ENCODE measurements at places on chromosomes 12 and 14. TPM values are rescaled to one million over a fixed set of nuclear protein-coding genes. Genes with fewer than 3 reads are reported as not detected.

The OR4K15 gene
- total RNA-seq = not detected

The TBX5 gene
- total RNA-seq = 2.6 TPM

The SLC6A15 gene
- total RNA-seq = 86.0 TPM

The TUBA1B gene
- total RNA-seq = 2,784 TPM

The TAMALIN gene
- total RNA-seq = 4.8 TPM

The SPIC gene
- total RNA-seq = not detected

The FBXO33 gene
- 13.2 TPM for total RNA-seq

The PIANP gene
- total RNA-seq = not detected

The LPAR5 gene
- not detected for total RNA-seq

The UNC79 gene
- total RNA-seq = under 0.01 TPM

The DHH gene
- total RNA-seq = not detected

The JPH4 gene
- not detected for total RNA-seq

The MRPL42 gene
- 32.6 TPM for total RNA-seq

The MAP3K9 gene
- total RNA-seq = under 0.01 TPM

The MRPL52 gene
- 33.4 TPM for total RNA-seq

The MFAP5 gene
- 5.3 TPM for total RNA-seq

The TAPBPL gene
- 6.2 TPM for total RNA-seq

The PRPH gene
- not detected for total RNA-seq

The PTPRQ gene
- total RNA-seq = 2.2 TPM

The ANO2 gene
- total RNA-seq = not detected

The TMEM179 gene
- total RNA-seq = not detected

The PRR4 gene
- 2.2 TPM for total RNA-seq

The SERPINA12 gene
- not detected for total RNA-seq

The CD27 gene
- total RNA-seq = not detected

The CLEC2B gene
- total RNA-seq = 53.6 TPM

The NXPH4 gene
- total RNA-seq = 0.73 TPM

The DIO3 gene
- not detected for total RNA-seq

The APOF gene
- total RNA-seq = not detected

The RILPL1 gene
- total RNA-seq = 11.7 TPM

The SERPINA9 gene
- not detected for total RNA-seq

The CAPRIN2 gene
- total RNA-seq = 38.3 TPM

The KLRC2 gene
- total RNA-seq = not detected
